ENCODE measurements at places on chromosomes 3 and 15. TPM values are rescaled to one million over a fixed set of nuclear protein-coding genes. Genes with fewer than 3 reads are reported as not detected.

ANKUB1 gene
- not detected for total RNA-seq

RAD51 gene
- 30.3 TPM for total RNA-seq

ADAMTSL3 gene
- total RNA-seq = not detected

NR1D2 gene
- total RNA-seq = 9.5 TPM

C15orf61 gene
- total RNA-seq = 5.6 TPM

ABHD10 gene
- 30.3 TPM for total RNA-seq

SENP7 gene
- total RNA-seq = 10.1 TPM

NOX5 gene
- 0.26 TPM for total RNA-seq

GPR27 gene
- 0.15 TPM for total RNA-seq

CCDC13 gene
- 0.82 TPM for total RNA-seq

MLF1 gene
- 51.4 TPM for total RNA-seq

EPHB3 gene
- 6.0 TPM for total RNA-seq

ABHD2 gene
- 95.0 TPM for total RNA-seq

ZNF385D gene
- 13.0 TPM for total RNA-seq

SLC2A2 gene
- total RNA-seq = 0.13 TPM

XPC gene
- total RNA-seq = 15.1 TPM

RAD18 gene
- 13.8 TPM for total RNA-seq

ARID3B gene
- 12.7 TPM for total RNA-seq

PIGX gene
- 85.7 TPM for total RNA-seq

GOLGA8S gene
- total RNA-seq = 0.15 TPM

TUSC7 gene
- total RNA-seq = not detected

DUOX2 gene
- total RNA-seq = 0.08 TPM

AMT gene
- 1.1 TPM for total RNA-seq

CHRNB4 gene
- not detected for total RNA-seq

Measured in Panc1 (cell line).